ENCODE measurements at places on chromosomes 12 and 14. TPM values are rescaled to one million over a fixed set of nuclear protein-coding genes. Genes with fewer than 3 reads are reported as not detected.

DNA sequence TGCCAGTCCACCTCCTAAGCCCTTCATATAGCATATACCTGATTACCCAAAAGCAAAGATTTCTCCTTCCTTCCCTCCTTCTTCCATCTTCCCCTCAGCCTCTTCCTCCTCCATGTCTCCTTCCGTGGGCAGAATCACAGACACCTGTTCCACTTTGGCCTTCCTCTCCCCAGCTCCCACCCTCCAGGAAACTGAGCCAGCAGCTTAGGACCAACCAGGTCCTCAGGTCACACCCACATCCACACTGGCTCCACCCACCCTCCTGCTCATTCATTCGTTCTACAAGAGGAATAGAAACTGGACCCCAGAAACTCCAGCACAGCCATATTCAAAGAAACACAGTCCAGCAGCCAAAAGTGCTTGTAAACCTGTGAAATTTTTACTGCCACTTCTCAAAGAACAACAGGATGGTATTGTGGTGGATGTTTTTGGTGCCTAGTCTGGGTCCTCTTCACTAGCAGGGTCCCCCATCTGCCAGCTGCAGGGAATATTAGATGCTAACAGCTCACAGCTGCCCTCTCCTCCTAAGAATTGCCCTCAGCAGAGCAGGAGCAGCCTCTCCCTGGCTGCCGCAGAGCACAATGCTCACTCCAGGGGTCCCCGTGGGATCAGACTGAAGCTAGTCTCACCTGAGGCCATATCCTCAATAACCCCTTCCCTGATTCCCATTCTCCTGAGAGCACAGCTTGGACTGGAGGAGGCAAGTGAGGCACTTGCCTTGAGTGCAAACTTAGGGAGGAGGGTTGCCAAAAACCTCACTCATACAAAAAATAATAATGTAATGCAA lies 18.4 kb downstream of the CMKLR1 start:
- H3K36me3 ChIP-seq, result no peaks in the 10 kb centered on the region
- H3K4me3 ChIP-seq, result no peak overlapping the region
- DNase-seq, result no peak
- H3K27ac ChIP-seq, result no peak overlapping the region
- H3K27me3 ChIP-seq, result peaks cover 12% of the 10 kb centered on the region
- H3K4me1 ChIP-seq, result peaks cover 7% of the 10 kb centered on the region

The NINJ2 gene
- 4.8 TPM for total RNA-seq

The TMPRSS12 gene
- total RNA-seq, result not detected

The LHX5 gene
- not detected for total RNA-seq
